Activated naive CD4-positive, alpha-beta T cell treated with anti-CD3 and anti-CD28 coated beads, Interleukin-2, amount 50 U/mL, for 16 hours (primary cell): ENCODE measurements at places on chromosomes 11 and 22.

- no peak for DNase-seq
Measured at GRCh38 chr11:134004496-134005172, 47.9 kb upstream of the IGSF9B start.

DNA sequence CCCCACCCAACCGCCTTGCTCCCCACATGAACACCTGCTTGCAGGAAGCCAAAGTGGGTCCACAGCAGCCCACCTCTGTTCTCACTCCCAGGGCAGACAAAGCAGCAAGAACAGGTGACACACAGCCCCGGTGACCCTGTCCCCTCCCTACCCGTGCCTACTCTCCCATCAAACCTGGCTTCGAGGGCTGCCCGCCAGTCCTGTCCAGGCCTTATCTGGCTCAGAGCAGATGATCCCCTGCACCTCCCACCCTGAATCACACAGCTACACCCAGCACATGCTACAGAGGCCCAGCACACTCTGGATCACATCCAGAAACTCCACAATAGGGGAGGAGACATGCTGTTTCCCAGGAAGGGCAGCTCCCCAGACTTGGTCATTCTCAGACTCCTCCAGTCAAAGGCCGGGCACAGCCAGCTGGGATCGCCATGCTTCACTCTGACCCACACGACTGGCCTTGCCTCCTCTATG lies 6.2 kb upstream of the RGL4 start:
- no peak for DNase-seq

DNA sequence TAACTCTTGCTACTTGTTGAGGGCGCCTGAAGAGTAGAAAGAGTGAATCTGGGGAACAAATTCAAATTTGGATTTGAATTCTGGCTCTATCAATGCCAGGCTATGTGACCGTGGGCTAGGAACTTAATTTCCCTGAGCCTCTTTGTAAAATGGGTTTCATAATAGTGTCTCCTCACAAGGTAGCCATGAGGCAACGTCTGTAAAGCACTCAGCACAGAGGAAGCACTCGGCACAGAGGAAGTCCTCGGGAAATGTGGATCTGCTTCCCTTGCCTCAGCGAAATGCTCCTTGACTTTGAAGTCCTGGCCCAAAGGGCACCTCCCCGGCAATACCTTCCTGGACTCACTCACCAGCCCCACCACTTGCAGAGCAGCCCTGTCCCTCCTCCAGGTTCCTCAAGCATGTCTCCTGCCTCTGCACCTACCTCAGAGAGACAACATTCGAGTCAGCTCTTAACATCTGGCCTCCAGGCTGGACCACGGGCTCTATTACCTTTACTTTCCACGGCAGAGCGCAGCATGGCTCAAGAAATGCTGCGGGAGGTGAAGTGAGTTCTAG lies 17.7 kb downstream of the CD6 start:
- no peak for DNase-seq

DNA sequence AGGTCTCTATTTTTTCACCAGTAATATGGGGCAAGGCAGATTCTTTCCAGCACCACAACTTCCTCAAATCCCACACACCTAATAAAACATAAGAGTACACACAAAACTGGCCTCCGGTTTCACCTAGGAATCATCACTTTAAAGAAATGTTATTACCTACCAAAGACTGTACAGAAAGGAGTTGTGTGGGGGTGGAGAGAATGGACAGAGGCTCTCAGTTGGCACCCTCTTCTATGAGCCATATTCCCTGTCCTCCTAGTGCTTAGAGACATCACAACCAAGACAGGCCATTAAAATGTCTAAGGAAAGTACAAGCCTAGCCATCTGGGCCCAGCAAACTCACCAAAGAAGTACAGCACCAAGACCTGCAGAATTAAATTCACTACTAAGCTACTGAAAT lies 56.1 kb downstream of the RBFOX2 start:
- DNase-seq, result no peak

DNA sequence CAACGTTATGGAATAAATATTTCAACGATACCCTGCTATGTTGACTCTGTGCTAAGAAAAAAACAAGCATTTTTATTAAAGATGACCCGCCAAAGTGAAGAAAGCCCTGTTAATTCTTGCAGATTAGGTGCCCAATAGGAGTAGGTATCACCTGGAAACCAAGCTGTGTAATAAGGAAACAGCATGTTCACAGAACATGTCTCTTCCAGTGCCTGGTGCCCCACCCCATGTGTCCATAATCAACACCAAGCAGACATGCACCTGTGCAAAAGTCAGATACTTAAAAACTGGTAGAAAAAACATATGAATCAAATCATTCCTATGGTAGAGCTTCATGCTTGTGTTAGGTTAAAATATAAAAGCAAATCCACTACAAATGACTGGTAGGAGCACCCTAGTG lies 327.1 kb downstream of the SHANK2 start:
- no peak for DNase-seq

GRCh38 chr22:32786027-32786418 lies 15.5 kb upstream of the TIMP3 start:
- DNase-seq, result no peak

DNA sequence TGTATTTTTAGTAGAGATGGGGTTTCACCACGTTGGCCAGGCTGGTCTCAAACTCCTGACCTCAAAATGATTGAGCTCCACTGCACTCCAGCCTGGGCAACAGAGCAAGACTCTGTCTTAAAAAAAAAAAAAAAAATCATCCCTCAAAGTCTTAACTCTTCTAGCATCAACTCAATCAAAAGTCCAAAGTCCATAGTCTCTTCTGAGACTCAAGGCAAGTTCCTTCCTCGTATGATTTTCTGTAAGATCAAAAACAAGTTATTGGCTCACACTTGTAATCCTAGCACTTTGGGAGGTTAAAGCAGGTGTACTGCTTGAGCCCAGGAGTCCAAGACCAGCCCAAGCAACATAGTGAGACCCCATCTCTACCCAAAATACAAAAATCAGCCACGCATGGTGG lies 24.4 kb downstream of the PLEKHB1 start:
- no peak for DNase-seq

DNA sequence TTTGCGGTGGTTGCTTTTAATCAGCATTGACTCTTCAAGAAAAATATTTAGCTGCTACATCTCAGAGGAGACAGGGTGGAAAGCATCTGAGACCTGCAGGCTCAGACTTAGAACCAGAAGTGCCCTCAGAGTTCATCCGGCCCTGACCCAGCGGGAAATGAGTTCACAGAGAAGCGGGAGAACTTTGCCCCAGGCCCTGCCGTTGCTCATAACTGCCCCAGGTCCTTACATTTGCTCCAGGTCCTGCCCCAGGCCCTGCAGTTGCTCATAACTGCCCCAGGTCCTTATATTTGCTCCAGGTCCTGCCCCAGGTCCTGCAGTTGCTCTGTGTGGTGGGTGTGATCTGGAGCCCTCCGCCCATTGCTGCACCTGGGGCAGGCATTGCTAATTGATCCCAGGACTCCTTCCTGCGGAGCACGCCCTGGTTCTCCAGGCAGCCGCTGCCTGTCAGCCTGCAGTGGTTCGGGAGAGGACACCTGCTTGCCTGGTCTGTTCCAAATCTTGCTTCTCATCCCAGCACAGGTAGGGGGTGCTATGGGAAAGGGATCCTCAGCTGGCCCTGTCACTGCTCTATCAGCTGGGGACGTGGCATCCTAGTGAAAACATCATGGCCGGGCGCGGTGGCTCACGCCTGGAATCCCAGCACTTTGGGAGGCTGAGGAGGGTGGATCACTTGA lies 58.1 kb upstream of the PPP6R3 start:
- no peak for DNase-seq

DNA sequence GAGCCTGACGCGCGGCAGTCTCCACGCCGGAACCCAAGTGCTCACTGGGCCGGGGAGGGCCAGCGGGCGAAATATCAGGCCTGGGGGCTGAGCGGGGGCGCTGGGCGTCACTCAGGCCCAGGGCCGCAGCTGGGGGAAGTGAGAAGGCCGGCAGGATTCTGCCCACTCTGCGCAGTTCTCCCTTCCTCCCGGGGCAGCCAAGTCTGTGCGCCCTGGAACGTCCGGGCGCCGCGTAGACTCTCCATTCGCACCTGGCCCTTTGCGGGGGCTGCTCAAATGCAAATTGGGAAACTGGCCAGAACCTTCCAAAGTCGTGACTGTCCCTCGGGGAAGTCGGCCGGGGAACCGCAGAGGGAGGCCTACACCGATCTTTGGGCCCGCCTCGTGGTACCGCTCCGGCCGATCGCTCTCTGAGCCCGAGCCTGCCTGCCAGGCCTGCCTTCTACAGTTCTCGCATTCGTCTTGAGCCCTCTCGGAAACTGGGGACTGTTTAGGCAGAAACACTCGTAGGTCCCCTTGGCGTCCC lies 2.2 kb upstream of the SLC6A5 start:
- no peak for DNase-seq

DNA sequence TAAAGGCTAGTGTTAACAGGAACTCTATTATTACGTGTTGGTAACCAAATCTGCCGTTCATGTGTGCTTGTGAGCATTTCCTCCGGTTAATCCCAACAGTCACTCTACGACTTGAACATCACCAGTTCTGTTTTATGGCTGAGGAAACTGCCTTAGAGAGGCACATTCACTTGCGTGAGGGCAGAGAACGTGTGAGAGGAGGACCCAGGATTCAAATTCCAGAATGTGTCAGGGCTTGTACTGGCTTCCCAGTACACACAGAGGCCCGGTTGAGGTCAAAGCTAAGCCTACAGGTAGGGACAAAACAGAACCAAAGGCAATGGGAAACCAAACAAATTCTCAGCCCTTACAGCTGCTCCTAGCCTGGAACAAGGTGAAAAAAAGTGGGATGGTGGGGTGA lies 66.9 kb upstream of the TENM4 start:
- DNase-seq, result no peak

- no peak for DNase-seq
Measured at GRCh38 chr11:17736930-17737817, 2.6 kb downstream of the KCNC1 start.

DNA sequence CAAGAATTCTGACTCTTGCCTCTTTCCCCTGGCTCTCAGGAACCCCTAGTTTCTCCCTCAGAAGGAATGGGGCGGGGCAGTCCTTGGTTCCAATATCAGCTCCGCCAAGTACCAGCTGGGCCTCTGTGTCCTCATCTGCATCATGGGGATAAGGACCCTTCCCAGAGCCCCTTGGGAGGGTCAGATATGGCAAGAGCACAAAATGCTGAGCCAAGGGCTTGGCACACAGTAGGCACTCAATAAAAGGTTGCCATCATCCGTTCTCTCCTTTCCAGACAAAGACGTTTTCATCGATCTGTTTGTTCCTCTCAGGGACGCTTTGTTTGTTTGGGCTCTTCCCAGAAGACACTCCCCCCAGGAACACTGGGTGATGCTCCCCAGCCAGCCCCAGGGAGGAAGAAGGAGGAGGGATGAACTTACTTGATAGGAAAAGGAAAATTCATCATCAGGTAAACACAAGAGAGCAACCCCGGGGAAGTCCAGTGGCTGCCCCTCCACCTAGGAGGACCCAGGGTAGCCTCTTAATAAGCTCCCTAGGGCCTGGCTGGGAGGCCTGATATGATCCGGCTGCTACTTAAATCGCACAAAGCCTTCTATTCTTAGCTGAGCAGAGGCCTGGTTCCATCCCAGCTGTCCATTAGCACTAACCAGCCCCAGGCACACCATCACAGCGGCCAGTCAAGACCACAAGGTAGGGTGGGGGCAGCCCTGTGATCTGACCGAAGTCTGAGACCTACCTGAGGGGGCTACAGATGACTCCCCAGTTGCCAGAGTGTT lies 19.6 kb downstream of the GDPD5 start:
- no peak for DNase-seq

DNA sequence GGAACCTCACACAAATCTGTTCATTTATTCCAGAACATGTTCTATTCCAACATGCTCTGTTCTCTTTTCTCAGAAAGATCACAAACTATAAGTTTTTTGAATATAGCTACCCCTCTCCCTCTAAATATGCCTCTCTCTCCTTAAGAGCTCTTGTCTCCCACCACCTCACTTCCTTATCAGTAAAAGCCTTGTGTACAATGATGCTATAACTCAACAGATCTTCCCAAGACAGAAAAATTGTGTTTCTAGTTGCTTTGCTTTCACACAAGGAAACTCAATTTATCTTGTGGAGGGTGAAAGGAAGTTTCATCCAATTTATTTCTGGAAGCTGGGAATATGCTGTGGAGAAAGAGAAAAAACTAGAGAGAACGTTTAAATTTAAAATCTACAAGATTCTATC lies 64.4 kb downstream of the FAM76B start:
- DNase-seq, result no peak

GRCh38 chr11:73163638-73164174 lies 21.6 kb upstream of the FCHSD2 start:
- no peak for DNase-seq

GRCh38 chr11:9840460-9841004 lies 176.7 kb downstream of the SWAP70 start:
- DNase-seq, result no peak

DNA sequence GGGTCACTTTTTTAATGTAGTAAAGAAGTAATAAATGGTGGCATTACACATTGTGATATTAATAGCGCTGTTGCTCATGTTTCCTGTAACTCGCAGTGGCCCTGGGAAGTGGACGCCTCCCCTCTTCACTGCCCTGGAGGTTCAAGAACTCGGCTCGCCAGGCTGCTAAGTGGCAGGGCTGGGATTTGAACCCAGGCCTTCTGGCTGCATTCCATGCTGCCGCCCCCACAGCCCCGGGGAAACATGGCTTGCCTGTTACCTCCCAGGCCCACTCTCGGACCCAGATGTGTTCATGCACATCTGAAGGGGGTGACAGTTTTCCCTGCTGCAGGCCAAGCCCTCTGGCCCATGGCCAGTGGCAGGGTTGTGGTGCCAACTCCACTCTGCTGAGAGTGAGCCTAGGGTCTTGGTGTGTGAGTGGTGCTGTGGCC lies 25.0 kb upstream of the MGAT3 start:
- no peak for DNase-seq

GRCh38 chr11:28384418-28384817 lies 276.2 kb downstream of the METTL15 start:
- DNase-seq, result no peak

DNA sequence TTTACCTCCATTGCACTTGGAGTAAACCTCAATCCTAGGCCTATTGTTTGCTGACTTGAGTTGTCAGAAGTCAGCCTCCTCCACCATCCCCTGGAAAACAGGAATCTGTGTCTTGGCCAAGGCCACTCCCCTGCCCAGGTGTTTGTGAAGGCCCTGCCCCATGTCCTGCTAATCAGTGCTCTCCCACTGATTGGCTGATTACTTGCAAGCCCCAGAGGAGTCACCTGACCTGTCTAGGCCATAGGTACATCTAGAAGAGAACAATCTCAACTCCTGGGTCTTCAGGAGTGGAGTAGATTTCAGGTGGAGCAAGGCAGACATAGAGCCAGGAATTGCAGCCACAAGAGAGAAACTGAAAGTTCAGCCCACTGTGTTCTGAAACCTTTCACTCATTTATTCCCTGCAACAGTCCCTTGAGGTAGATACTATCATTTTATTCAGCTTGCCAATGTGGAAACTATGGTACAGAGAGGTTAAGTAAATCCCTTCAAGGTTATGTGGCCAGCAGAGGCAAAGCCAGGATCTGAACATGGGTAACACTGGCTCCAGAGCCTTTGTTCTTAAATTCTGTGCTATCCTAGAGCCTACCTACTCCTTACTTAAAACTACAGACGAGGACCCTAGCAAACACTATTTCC lies 10.4 kb downstream of the OAF start:
- no peak for DNase-seq

DNA sequence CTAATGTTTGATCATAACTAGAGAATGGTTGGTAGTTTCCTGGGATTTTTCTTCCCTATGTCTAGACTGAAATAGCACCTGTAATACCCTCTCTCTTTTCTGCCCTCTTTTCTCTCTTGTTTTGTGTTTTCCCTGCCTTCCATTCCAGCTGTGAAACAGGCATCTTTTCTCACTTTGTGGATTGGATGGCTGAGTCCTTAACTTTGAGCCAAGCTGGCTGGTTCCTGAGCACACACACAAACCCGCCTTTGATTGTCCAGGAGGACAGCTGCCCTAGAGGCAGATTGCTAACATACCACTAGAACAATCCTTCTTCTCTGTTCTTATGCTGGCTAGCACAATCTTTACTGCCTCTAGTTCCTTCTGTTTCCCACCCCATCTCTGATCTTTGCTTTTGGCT lies 17.7 kb downstream of the CTNND1 start:
- DNase-seq, result no peak
